ENCODE measurements at places on chromosomes 5 and 9.
A peak's percentile ranks its signal among the peaks of the same experiment; 100 is the strongest.

DNA sequence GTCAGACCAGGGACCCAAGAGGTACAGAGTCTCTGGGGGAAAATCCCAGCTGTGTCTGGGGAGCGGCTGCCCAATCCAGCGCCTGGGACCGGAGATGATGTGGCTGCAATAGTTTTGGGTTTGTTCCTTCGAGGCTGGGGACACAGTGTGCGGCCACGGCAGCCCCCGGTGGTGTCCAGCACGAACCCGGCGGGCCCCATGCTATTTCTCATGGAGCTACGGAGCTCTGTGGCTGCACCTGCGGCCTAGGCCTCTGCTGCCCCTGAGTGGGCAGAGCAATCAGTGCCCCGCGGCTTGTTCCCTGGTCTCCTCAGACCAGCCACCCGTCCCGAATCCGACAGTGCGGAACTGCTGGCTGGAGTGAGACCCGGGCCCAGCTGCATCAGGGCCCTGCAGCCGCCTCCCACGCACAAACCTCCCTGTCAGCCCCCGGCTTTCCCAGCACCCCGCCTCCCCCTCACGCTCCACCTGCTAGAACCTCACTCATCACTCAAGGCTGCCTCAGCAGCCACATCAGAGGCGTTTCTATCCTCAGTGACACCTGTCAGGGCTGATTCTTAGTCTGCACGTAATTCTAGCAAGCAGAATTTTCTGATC lies 29.0 kb downstream of the SARDH start:
- DNase-seq = peak; percentile 71

- no peak for DNase-seq
These were observed 1.2 kb downstream of the MTAP start for GRCh38 chr9:21803649-21804048.

GRCh38 chr9:125646217-125646616 lies 60.8 kb downstream of the MAPKAP1 start:
- no peak for DNase-seq

GRCh38 chr5:126949475-126949874 lies 80.9 kb downstream of the MARCHF3 start:
- DNase-seq = no peak

GRCh38 chr9:121783521-121784507 lies 132.4 kb downstream of the DAB2IP start:
- DNase-seq = no peak

DNA sequence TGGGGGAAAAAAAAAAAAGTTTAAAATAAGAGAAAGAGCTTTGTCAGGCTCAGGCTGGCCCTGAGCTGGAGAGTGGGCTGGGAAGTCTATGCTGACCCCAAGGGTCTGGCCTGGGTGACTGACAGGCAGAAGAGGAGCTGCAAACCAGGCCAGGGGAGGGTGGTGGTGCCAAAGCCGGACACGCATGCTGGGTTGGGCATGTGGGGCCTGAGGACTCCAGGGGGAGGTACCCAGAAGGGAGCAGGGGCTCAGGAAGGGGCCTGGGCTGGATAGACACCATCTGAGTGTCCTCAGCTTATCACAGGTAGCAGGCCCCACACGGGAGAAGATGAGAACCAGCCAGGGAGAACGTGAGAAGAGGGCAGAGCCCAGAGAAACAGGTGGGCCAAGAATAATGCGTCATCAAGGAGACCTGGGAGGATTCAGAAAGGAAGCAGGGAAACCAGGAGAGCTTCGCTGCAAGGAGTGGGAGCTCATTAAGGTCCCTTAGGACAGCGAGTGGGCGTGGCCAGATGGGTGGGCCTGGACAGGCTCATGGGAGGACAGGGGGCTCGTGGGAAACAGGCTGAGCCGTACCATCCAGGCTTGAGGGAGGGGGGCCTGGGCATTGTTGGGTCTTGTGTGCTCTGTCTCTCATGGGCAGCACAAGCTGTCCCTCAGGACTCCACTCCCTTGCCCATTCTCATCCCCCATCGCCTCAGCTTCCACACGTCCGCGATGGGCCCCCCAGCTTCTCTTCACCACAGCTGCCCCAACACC lies 16.0 kb downstream of the TMOD1 start:
- DNase-seq = no peak

- DNase-seq = peak; percentile 35
These were observed 107.7 kb downstream of the TENT4A start for GRCh38 chr5:6820851-6821479.

GRCh38 chr9:8186560-8186959 lies 387.0 kb upstream of the DMAC1 start:
- DNase-seq = no peak

- no peak for DNase-seq
These were observed 22.0 kb upstream of the RAD23B start for GRCh38 chr9:107261106-107261505.

- no peak for DNase-seq
These were observed 37.6 kb upstream of the RAI14 start for GRCh38 chr5:34618371-34619065.
